ENCODE measurements at places on chromosomes 7 and 10.

GRCh38 chr7:95688931-95689495 is 83.3 kb upstream of the DYNC1I1 start:
- H3K4me1 ChIP-seq, result no peaks in the 10 kb centered on the region
- DNase-seq, result no peak
- H3K36me3 ChIP-seq, result no peaks in the 10 kb centered on the region
- H3K27me3 ChIP-seq, result peaks cover 3% of the 10 kb centered on the region
- H3K4me3 ChIP-seq, result no peak overlapping the region

DNA sequence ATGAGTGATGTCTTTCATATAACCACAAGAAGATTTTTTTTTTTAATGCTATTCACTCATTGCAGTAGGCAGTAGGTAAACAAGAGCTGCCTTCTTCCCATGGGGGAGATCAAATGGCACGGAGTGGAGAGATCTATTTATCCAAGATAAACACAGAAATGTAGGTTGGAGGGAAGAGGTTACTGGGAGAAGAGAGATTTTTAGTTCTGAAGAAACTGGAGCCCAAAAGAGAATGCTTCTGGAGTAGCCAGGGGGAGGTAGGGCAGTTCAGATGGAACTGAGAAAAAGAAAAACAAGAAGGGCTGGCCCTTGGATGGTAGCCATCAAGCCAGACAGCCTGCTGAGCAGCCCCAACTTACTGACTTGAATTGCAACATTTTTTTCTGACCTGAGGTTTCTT is 270.1 kb upstream of the TPK1 start:
- H3K36me3 ChIP-seq, result no peaks in the 10 kb centered on the region
- no peak for DNase-seq
- H3K4me1 ChIP-seq, result no peaks in the 10 kb centered on the region
- no peak overlapping the region for H3K27ac ChIP-seq
- H3K4me3 ChIP-seq, result no peak overlapping the region

DNA sequence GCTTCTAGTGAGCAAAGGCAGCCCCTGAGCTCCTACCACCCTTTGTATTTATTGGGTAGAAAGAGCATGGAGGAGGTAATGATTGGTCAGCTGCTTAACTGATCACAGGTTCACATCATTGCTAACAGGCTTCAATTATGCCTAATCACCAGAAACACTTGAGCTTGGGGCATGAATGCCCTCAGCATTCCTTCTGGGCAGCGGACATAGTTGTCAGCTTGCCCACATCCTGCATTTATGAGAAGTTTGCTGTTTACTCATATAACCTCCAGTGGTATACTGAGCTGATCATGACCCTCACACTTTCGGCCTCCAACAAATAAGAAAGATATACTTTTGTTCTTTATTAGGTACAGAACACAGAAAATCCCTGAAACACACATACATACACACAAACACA is 140.3 kb upstream of the ODAD2 start:
- no peaks in the 10 kb centered on the region for H3K27me3 ChIP-seq
- peaks cover 1% of the 10 kb centered on the region for H3K36me3 ChIP-seq
- no peaks in the 10 kb centered on the region for H3K4me1 ChIP-seq
- H3K27ac ChIP-seq, result no peak overlapping the region
- DNase-seq, result no peak

DNA sequence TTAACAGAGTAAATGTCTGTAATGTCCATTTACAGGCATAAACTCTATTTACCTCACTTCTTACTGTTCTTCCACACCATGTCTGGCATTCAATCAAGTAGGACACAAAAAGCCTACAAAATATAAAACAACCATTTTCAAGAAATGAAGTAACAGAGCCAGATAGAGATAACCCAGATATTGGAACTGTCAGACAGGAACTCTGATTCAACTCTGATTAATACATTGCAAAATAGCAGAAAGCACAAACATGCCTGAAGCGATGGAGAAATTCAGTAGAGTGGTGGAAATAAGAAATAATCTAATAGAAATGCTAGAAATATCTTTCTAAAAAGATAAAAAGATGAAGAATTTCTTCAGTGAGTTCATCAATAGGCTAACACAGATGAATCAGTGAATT is 964.4 kb downstream of the PCDH15 start:
- H3K4me3 ChIP-seq, result no peak overlapping the region
- H3K4me1 ChIP-seq, result no peaks in the 10 kb centered on the region
- DNase-seq, result no peak
- no peaks in the 10 kb centered on the region for H3K36me3 ChIP-seq
- no peak overlapping the region for H3K27ac ChIP-seq

DNA sequence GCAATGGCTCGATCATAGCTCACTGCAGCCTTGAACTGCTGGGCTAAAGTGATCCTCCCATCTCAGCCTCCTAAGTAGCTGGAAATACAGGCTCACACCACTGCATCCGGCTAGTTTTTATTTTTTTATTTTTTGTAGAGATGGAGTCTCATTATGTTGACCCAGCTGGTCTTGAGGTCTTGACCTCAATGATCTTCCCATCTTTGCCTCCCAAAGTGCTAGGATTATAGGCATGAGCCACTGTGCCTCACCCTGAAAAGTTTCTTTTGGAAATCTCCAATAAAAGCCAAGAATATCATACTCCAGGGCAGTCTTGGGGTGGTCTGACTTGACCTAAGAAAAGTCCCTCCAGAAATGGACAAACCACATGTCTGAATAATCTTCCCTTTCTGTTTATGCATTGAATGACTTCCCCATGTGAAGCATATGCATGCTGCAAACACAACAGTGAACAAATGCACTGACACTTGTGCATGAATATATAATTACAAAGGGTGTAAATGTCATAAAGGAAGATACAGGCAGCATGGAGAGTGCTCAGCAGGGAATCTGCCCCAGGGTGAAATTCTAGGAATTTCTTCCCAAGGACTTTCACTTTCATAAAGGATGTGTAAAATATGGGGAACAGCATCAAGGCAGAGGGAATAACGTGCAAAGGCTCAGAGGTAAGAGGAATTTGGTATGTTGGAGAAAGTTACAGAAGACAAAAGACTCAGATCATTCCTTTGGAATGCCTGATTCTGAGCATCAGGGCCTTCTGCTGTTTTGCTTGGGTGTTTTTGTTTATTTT is 142.4 kb upstream of the LYZL1 start:
- H3K4me1 ChIP-seq, result no peaks in the 10 kb centered on the region
- H3K27ac ChIP-seq, result no peak overlapping the region
- DNase-seq, result no peak
- no peaks in the 10 kb centered on the region for H3K36me3 ChIP-seq
- H3K27me3 ChIP-seq, result no peaks in the 10 kb centered on the region
- H3K4me3 ChIP-seq, result no peak overlapping the region

DNA sequence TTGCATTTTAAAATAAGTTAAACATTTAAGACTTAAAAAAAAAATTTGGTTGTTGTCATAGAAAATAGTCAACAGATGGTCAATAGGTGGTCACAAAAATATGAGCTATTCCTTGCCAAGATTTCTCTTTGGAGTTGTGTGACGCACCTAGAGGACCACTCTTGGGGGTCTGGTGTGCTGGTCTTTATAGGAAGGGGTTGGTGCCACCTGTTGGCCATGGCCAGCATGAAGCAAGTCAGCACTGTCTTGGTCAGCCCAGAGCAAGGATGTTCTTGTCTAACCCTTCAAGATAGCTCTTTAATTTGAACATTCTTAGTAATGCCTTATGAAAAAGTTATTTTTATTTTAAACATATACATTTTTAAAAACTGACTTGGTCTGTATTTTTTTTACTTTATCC is 267.9 kb upstream of the CNTNAP2 start:
- H3K4me3 ChIP-seq, result no peak overlapping the region
- H3K36me3 ChIP-seq, result no peaks in the 10 kb centered on the region
- no peaks in the 10 kb centered on the region for H3K4me1 ChIP-seq
- no peaks in the 10 kb centered on the region for H3K27me3 ChIP-seq
- H3K27ac ChIP-seq, result no peak overlapping the region
- DNase-seq, result no peak

DNA sequence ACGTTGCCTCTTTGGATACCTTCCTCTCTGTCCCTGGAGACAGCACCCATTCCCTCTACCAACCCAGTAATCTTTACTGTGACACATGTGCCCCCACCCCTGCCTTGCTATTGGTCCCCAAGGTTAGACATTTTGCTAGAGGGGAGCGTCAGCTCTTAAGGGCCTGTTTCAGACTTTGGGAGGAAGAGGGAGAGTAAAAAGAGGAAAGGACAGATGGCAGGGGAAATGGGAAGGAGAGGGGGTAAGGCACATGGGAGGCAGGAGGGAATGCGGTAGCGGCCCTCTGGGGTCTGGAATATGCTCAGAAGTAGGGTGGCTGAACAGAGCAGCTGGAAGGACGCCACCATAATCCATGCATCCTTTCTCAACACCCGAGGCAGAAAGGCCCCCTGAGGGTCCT is 12.2 kb downstream of the BLNK start:
- DNase-seq, result no peak
- H3K4me3 ChIP-seq, result no peak overlapping the region
- H3K4me1 ChIP-seq, result peaks cover 47% of the 10 kb centered on the region
- no peaks in the 10 kb centered on the region for H3K36me3 ChIP-seq
- no peak overlapping the region for H3K27ac ChIP-seq

DNA sequence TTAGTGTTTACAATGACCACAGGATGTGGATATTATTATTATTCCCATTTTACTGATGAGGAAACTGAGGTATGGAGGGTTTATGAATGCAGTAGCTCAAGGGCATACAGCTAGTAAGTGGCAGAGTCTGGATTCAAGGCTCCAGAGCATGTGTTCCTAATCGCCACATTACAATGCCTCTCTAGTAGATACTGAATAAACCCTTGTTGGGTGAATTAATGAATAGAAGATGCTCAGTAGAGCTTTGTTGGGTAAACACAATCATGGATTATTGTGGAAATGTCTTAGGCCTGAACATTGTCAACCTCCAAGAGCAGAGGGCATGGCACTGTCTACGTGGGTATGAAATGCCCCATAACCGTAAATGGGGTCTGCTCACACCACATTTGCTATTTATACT is 545.3 kb downstream of the LRMDA start:
- H3K36me3 ChIP-seq, result no peaks in the 10 kb centered on the region
- peaks cover 8% of the 10 kb centered on the region for H3K4me1 ChIP-seq
- H3K4me3 ChIP-seq, result no peak overlapping the region
- DNase-seq, result no peak
- H3K27me3 ChIP-seq, result no peaks in the 10 kb centered on the region

GRCh38 chr10:4094751-4095150 is 309.7 kb upstream of the KLF6 start:
- no peaks in the 10 kb centered on the region for H3K27me3 ChIP-seq
- no peaks in the 10 kb centered on the region for H3K36me3 ChIP-seq
- no peak overlapping the region for H3K27ac ChIP-seq

All from transverse colon (tissue), 4 donors.